ENCODE measurements at places on chromosomes 1 and 21.

DNA sequence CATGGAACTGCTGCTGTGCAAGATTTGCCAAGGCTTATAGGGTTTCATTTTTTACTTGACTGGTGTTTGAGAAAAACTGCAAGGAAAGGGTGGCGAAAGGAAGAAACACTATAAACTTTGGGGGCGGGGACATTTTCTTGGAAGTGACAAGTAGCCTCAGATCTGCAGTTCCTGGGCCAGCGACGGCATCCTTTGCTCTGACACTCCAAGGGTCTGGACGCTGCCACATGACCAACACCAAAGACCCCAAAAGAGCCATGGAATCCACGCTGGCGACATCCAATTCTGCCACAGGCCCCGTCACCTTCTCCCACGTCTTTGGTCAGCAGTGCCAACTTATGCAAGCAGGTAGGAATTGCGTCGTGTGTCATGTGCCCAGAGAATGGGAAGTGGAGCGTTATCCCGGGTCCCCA, 193.4 kb downstream of the PRDM2 start:
- no peak for DNase-seq

DNA sequence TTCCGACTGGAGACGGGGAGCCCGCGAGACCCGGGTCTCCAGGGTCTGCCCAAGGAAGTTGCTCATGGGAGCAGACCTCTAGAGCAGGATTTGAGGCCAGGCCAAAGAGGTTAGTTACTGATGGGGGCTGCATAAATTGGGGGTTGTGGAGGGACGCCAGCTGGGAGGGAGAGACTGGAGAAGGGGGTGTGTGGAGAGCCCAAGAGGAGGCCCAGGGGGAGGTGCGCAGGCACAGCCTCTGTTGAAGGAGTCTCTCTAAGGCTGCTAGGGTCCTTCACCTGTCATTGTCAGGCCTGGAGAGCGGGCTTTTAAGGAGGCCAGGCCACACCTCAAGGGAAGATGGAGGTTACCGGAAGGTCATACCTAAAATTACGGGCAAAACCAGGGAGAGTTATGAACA, 363 bp downstream of the PLA2G5 start:
- no peak for DNase-seq

GRCh38 chr1:90340606-90341005, 345.7 kb downstream of the ZNF326 start:
- no peak for DNase-seq

- no peak for DNase-seq
These were observed 85.7 kb upstream of the RALGPS2 start for GRCh38 chr1:178639326-178639725.

- no peak for DNase-seq
These were observed 208.2 kb upstream of the KIAA0040 start for GRCh38 chr1:175400766-175401165.

GRCh38 chr1:183075861-183076260, 52.6 kb downstream of the LAMC1 start:
- DNase-seq: no peak

GRCh38 chr1:197062692-197063091, 4.4 kb downstream of the F13B start:
- no peak for DNase-seq

DNA sequence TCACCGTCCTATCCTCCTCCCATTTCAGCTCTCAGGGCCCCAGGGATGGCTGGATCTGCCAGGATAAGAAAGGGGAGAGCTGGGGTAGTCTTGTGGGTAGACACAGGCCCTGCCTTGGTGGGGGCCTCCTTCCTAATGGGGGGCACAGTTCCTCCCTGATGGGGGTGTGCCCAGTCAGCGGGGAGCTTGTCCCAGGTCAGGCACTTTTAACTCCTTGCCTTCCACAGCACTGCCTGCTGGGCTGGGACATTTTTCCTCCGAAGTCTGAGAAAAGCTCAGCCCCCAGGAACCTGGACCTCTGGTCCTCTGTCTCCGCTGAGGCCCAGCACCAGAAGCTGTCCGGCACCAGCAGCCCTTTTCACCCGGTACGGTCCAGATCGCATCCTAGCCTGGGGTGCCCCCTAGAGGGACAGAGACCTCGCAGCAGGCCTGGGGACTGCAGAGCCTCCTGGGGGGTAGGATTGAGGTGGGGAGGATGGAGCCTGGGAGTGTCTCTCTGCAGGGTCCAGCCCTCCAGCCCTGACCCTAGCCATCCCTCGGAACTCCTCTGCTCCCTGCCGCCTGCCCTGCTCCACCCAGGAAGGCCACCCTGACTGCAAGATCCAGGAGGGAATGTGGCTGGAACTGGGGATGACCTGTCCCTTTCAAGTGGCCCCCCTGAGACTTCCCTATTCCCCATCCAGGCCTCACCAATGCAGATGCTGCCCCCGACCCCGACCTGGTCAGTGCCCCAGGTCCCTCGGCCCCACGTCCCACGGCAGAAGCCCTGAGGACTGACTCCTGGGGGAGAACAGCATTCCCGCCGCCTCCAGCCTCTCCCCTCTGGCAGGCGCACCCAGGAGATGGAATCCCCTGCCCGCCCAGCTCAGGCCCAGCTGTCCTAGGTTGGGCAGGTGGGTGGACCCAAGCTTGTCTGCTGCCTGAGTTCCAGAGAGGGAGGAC, 12.0 kb downstream of the MIIP start:
- DNase-seq: peak; percentile 22

DNA sequence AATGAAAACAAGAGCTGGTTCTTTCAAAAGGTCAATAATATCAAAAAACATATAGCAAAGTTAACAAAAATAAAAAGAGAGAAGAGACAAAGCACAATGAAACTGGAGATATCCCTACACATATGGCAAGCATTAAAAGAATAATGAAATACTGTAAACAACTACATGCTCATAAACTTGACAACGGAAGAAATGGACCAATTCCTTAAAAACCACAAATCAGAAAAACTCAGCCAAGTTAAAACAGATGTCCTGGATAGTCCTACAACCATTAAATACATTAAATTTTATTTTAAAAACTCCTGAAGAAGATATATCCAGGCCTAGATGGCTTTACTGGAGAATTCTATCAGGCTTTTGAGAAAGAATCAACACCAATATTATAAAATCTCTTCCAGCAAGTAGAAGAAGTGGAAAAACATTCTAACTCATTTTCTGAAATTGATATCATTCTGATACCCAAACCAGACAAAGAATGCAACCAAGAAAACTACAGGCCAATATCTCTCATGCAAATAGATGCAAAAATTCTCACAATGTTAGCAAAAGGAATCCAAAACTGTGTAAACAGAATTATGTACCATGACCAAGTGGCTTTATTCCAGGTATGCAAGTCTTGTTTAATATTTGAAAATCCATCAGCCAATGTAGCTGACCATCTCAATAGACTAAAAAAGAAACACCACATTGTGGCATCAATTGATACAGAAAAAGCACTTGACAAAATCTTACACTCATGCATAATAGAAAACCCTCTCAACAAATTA, 56.1 kb upstream of the LRRC7 start:
- DNase-seq: no peak

DNA sequence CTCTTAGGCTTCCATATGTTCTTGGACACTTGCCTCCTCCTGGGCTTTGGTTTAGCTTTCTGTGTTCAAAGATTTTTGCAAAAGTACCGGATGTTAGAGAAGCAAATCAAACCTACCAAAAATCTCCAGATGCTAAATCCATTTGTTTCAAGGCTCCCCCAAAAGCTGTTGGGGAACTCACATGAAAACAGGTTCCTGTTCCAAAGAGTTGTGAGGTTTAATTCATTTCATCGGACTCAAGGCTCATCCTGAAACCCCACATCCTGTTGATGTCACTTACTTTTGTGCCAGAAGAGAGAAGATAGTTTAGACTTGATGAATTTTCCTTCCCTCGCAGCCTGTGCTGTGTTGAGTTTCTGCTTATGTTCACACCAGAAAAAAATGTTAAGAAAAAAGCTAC, 41.7 kb upstream of the RXRG start:
- DNase-seq: no peak

DNA sequence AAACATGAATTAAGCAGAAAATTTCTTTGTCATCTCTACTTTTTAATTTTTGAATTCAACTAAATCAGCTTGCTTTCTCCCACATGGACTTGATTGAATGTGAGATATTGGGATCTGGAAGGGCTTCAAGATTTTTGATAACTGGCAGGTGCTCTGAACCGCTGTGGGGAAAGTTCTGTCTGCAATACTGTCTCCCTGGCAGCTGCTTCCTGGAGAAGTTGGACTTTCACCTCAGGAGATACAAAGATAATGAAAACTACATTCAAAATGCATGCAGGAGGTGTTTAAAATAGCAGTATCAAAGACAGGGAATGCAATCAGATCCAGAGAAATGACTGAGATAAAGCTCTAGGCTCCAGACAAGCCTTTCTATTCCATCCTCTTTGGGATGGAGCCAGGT, 338.3 kb downstream of the NEGR1 start:
- DNase-seq: no peak

DNA sequence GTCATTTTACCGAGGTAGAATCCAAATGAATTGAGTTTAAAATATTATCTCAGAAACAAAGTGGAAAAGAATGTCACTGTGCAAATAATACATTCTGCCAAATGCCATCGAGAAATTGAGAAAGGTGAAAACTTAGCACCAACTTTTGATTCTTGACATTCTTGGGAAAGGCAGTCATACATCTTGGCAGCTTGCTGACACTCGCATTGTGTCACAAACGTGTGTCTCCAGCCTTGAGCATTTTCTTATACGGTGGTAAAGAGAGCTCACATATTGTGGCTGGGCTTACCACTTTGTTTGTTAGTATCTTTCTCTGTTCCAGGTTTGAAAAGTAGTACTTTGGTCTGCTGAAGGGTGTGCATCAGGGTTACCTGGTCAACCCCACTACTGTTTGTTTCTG, 1456.1 kb downstream of the BRINP3 start:
- no peak for DNase-seq

GRCh38 chr1:26375081-26375480, 2.5 kb upstream of the ZNF683 start:
- no peak for DNase-seq

GRCh38 chr1:245235156-245235555, 80.4 kb downstream of the KIF26B start:
- no peak for DNase-seq

DNA sequence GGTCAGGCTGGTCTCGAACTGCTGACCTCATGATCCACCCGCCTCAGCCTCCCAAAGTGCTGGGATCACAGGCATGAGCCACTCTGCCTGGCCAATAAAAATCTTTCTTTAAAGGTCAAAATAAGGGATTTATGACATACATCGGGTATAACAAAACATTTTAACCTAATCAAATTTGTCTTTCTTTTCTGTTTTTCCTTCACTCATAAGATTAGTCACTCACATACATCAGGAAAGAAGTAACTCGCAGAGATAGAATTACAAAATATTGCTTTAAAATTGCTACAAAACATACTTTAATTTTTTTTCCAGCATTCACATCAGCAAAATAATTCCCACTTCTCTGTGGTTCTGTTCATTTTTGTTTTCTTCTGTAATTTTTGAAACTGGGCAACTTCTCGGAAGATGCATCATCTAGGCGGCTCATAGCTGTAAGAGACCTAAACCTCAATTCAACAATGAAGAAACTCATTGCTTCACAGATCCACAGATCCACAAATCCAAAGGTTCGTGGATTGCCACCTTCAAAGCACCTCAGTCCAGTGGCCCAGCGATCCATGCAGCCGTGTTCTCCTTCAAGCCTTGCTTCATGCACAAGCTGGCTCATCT, 39.7 kb downstream of the NEK2 start:
- no peak for DNase-seq

GRCh38 chr1:178774263-178774662, 49.2 kb downstream of the RALGPS2 start:
- DNase-seq: no peak

- DNase-seq: no peak
These were observed 4.2 kb downstream of the MANEAL start for GRCh38 chr1:37797750-37798345.

- DNase-seq: no peak
These were observed 58.5 kb downstream of the EIF4G3 start for GRCh38 chr1:21118167-21118566.

GRCh38 chr1:53343831-53344668, 16.2 kb upstream of the LRP8 start:
- no peak for DNase-seq

GRCh38 chr1:79787631-79788030, 781.1 kb upstream of the ADGRL4 start:
- DNase-seq: no peak

GRCh38 chr1:15426492-15427279, 11.6 kb upstream of the CTRC start:
- no peak for DNase-seq

DNA sequence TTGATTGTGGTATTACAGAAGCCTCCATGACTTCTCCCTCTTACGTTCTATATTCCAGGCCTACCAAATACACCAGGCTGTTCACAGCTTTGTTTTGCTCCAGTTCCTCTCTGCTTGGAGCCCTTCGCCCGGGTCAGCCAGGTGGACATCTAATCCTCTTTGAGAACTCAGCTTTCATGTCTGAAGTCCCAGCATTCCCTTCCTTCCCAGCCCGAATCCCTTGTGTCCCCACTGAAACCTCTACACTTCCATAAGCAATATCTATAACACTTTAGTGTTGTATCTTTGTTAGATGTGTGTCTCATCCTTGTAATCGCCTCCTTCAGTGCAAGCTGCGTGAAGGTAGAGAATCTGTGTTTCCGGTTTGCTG, 1.9 kb downstream of the RNF11 start:
- no peak for DNase-seq
